ENCODE measurements at places on chromosomes 7 and 10. TPM values are rescaled to one million over a fixed set of nuclear protein-coding genes. Genes with fewer than 3 reads are reported as not detected.

The NUPR2 gene
- not detected for total RNA-seq

The ANXA8L1 gene
- total RNA-seq = 127 TPM

The SPDYE6 gene
- not detected for total RNA-seq

The VPS37D gene
- 4.8 TPM for total RNA-seq

The CNPY4 gene
- total RNA-seq = 11.5 TPM

The SPDYE9 gene
- total RNA-seq = not detected
